ENCODE measurements at places on chromosomes 13 and 19.
A peak's percentile ranks its signal among the peaks of the same experiment; 100 is the strongest.

GRCh38 chr13:35720690-35721554, 244.4 kb upstream of the MAB21L1 start:
- no peak overlapping the region for H3K27ac ChIP-seq
- H3K36me3 ChIP-seq: no peaks in the 10 kb centered on the region
- peaks cover 9% of the 10 kb centered on the region for H3K27me3 ChIP-seq
- DNase-seq: peak; percentile 76
- H3K4me1 ChIP-seq: peaks cover 11% of the 10 kb centered on the region

GRCh38 chr13:31365630-31366029, 165.9 kb downstream of the B3GLCT start:
- H3K4me1 ChIP-seq: no peaks in the 10 kb centered on the region
- no peaks in the 10 kb centered on the region for H3K27me3 ChIP-seq
- no peaks in the 10 kb centered on the region for H3K36me3 ChIP-seq
- H3K27ac ChIP-seq: no peak overlapping the region
- no peak for DNase-seq

DNA sequence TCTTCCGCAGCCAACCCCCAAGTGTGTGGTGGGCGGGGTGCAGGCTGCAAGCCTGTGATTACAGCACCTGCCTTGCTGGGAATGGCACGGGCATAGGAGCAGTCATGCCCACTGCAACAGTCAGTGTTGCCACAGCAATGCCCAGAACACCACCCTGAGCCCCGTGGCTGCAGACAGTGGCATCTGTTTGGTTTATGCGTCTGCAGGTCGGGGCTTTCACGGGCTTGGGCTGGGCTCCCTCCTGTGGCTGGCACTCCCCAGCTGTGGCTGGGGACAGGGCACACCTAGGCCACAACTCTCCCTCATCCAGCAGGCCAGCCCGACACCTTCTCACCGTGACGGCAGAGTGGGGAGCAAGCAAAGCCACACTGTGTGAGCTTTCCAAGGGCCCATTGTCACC, 115.3 kb upstream of the C1QTNF9B start:
- no peak for DNase-seq
- H3K4me3 ChIP-seq: no peak overlapping the region
- no peaks in the 10 kb centered on the region for H3K36me3 ChIP-seq
- H3K27me3 ChIP-seq: no peaks in the 10 kb centered on the region
- peaks cover 9% of the 10 kb centered on the region for H3K4me1 ChIP-seq

DNA sequence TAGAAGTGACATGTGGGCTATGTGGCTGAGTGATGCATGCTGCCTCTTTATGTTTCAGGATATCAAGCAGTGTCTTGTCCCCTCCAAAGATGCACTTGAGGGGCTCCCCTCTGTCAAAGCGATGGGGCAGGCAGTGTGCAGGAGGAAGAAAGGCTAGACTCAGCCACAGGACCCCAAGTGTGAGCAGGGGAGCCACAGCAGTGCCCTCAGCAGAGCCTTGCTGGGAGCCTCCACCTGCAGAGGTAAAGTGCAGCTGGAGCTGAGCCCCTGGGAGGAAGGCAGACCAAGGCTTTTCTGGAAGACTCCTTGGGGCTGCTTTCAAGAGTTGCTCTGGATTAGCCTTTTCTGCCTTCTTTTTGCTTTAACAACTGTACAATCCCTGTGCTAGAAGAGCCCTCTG, 247.3 kb downstream of the DLEU7 start:
- no peak for DNase-seq
- no peaks in the 10 kb centered on the region for H3K27me3 ChIP-seq
- no peak overlapping the region for H3K4me3 ChIP-seq
- H3K36me3 ChIP-seq: no peaks in the 10 kb centered on the region

GRCh38 chr19:55508120-55508519, 19.9 kb downstream of the SSC5D start:
- no peak for DNase-seq
- no peaks in the 10 kb centered on the region for H3K36me3 ChIP-seq
- no peak overlapping the region for H3K27ac ChIP-seq
- peaks cover 10% of the 10 kb centered on the region for H3K27me3 ChIP-seq
- no peak overlapping the region for H3K4me3 ChIP-seq

DNA sequence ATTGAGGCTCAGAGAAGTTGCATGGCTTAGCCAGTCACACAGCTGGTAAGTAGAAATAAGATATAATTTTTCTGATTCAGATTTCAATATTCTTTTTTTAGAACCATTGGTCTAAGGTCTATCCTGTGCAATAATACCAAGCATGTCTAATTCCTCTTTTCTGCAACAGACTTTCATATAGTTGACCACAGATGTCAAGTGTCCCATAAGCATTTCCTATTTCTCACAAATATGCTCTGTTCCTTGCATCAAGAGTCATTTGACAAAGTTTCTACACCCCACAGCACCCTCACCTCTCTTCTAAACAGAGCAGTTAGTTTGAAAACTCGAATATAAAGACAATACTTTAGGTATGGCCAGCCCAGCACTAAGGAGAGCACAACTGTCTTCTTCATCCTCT, 26.8 kb upstream of the SACS start:
- no peak for DNase-seq
- no peak overlapping the region for H3K4me3 ChIP-seq
- no peak overlapping the region for H3K27ac ChIP-seq

DNA sequence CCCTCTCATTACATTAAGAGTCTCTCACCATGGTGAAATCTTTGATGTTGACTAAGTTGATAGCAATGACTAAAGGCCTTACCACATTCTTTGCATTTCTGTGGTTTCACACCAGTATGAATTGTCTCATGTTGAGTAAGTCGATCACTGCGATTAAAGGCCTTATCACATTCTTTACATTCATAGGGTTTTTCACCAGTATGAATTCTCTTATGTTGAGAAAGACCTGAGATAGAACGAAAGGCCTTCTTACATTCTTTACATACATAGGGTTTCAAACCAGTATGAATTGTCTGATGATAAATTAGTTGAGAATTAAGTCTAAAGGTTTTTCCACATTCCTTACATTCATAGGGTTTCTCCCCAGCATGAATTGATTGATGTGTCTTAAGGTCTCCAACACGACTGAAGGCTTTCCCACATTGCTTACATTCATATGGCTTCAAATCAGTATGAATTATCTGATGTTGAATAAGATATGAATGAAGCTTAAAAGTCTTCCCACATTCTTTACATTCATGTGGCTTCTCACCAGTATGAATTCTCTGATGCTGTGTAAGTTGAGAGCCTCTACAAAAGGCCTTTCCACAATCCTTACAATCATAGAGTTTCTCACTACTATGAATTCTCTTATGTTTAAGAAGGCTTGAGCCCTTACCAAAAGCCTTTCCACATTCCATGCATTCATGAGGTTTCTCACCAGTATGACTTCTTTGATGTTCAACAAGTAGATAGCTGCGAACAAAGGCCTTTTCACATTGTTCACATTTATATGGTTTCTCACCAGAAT, 45.6 kb downstream of the ZNF283 start:
- no peak for DNase-seq
- H3K27me3 ChIP-seq: no peaks in the 10 kb centered on the region
- H3K36me3 ChIP-seq: peaks cover 32% of the 10 kb centered on the region
- no peaks in the 10 kb centered on the region for H3K4me1 ChIP-seq
- H3K27ac ChIP-seq: no peak overlapping the region
- no peak overlapping the region for H3K4me3 ChIP-seq

GRCh38 chr13:112042496-112042895, 24.5 kb upstream of the SOX1 start:
- peaks cover 6% of the 10 kb centered on the region for H3K27me3 ChIP-seq
- DNase-seq: no peak
- no peak overlapping the region for H3K4me3 ChIP-seq
- H3K4me1 ChIP-seq: no peaks in the 10 kb centered on the region

GRCh38 chr13:97512732-97513131, 78.8 kb downstream of the RAP2A start:
- H3K27me3 ChIP-seq: no peaks in the 10 kb centered on the region
- no peaks in the 10 kb centered on the region for H3K4me1 ChIP-seq
- no peak overlapping the region for H3K4me3 ChIP-seq
- no peak overlapping the region for H3K27ac ChIP-seq

DNA sequence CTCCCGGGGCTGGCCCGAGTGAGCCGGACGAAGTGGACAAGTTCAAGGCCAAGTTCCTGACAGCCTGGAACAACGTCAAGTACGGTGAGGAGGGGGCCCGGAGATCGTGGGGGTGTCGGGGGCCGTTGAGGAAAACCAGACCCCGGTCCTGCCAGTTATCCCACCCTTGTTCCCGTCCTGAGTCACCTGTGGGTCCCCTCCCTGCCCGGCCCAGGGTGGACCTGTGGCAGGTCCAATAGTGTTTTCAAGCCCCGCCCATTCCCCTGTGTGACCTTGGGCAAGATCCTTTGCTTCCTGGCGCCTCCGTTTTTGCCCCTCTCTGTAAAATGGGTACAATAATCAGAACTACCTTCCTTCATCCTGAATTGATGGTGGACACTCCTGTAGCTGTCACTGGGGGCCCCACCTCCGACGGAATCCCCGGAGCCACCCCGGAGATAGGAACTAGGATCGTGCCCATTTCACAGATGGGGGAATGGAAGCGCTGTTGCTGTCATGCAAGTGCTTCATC, 593 bp downstream of the ATG4D start:
- DNase-seq: no peak
- H3K4me3 ChIP-seq: peak overlapping the region; percentile 91
- no peaks in the 10 kb centered on the region for H3K36me3 ChIP-seq
- H3K27ac ChIP-seq: peak overlapping the region; percentile 72

DNA sequence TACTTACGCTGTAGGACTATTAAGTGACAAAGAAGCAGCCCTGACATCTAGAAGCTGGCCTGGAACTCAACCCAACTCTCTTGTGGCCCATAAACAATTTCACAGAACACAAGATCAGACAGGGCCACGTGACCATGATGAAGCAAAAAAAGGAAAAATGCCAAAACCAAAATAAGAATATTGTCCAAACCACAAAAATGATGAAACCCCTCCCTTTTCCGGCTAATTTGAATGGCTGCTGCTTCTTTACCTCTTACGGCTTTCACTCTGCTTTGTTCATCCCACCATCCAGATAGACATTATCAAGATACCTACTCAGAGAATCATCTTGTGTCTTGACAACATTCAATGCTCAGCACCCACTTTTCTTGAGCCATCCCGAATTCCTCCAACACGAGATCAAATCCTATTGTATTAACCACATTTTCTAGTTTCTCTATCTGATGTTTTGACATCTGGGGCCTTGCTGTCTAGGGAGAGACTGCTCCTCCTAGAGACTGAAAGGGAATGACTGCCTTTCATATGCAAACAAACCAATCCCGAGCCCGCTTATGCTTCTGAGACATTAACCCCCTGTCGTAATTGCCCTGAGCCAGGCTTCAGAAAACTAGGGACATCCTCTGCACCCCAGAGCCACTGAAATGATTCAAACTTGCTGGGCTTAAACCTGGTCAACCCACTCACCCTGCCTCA, 186.3 kb downstream of the TDRD3 start:
- DNase-seq: no peak
- H3K27me3 ChIP-seq: no peaks in the 10 kb centered on the region

DNA sequence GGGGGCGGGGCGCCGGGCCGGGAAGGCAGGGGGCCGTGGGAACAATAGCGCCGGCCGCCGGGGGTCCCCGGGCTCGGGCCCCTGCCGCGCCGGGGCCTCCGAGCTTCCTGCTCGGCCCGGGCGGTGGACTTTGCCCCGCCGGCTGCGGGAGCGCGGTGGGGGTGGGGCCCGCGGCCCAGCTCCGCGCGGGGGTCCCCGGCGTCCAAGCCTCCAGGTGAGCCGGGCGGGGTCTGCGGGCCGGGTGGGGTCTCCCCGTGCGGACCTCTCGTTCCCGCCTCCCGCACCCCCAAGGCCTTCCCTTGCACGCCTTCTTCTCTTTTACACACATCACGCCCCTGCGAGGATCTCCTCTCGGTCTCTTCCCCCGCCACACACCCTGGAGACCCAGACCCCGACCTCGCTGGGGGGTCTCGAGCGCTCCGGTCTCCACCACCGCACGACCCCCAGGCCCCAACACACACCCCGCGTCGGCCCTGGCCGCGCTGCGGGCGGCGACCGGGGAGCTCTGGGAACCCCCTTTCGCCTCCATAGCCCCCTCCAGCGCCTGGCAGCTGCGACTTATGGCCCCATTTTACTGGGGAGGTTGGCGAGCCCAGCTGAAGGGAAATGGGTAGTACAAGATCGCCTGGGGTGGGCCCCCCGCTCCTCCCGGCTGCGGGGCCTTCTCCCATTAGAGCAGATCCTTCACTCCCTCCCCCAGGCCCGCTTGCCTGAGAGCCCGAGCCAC, 711 bp downstream of the CAMSAP3 start:
- no peak for DNase-seq
- H3K27me3 ChIP-seq: peaks cover 58% of the 10 kb centered on the region
